ENCODE measurements at places on chromosomes 2 and 18.

- DNase-seq: no peak
These were observed 13.4 kb downstream of the ALPG start for GRCh38 chr2:232420073-232420454.

DNA sequence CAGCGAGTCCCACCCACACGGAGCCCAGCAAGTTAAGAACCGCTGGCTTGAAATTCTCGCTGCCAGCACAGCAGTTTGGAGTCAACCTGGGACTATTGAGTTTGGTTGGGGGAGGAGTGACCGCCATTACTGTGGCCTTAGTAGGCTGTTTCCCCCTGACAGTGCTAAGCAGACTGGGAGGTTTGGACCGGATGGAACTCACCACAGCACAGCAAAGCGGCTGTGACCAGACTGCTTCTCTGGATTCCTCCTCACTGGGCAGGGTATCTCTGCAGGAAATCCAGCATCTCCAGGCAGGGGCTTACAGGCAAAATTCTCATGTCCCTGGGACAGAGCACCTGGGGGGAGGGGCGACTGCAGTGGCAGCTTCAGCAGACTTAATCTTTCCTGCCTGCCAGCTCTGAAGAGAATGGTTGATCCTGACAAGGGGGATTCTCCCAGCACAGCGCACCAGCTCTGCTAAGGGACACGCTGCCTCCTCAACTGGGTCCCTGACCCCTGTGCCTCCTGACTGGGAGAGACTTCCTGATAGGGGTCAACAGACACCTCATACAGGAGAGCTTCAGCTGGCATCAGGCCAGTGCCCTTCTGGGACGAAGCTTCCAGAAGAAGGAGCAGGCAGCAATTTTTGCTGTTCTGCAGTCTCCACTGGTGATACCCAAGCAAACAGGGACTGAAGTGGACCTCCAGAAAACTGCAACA, 425.4 kb downstream of the NYAP2 start:
- DNase-seq: no peak

DNA sequence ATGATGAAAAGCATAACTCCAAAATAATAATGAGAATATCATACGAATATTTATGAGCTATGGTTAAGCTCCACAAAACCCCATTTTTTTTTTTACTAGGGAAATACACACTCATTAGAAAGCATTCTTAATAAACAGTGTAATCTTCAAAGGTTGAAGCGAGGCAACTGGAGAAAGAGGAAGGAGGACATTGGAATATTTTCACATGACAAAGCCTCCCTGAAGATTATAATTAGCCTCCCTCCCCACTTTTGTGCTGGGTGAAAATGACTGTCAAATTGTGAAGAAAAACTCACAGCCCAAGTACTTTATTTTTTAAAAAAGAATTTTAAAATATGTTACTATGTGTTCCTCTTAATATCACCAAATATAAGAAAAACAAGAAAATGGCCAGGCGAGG, 64.1 kb upstream of the NFU1 start:
- DNase-seq: no peak

- DNase-seq: peak; percentile 59
These were observed 1.1 kb upstream of the SPAST start for GRCh38 chr2:32061973-32062861.

DNA sequence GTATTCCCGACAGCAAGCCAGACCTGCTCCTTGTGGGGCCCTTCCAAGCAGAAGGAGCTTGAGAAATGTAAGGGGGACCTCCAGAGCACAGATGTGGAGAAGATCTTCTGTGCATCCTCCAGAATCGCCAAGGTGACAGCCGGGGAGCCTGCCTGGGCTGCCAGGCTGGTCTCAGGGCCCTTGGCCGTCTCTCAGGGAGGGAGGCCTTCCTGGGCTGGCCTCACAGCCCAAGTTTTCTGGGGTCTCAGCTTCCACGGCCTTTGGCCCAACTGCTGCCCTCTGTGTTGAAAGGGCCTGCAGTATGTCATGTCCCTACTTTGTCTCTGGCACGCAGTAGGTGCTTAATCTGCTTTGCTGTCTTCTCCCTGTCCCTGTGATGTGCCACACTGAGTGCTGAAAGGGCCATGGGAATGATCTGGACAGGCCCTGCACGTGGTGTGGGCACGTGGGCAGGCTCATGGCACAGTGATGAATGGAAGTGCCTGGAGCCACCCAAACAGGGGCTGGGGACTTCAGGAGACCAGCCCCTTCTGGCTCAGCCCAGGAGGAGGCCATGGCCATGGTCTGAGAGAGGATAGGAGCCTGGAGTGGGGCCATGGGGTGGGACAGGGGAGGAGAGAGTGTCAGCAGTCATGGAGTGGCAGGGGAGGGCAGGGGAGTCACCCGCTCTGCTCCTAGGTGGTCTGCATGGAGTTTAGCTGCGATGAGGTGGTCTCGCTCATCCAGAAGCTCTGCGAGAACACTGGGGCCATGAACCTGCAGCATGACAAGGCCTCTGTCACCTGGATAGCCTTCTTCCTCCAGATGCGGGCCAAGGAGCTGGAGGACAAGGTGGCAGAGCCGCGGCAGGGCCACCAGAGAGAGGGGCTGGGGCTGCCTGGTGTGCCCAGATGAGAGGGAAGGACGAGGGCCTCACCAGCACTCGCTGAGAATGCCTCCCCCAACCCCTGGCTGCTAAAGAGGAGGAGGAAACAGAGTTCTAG, 35.4 kb downstream of the HJURP start:
- no peak for DNase-seq

- DNase-seq: no peak
These were observed 4.9 kb upstream of the MAT2A start for GRCh38 chr2:85534099-85534498.
